ENCODE measurements at places on chromosomes 2 and 18.

DNA sequence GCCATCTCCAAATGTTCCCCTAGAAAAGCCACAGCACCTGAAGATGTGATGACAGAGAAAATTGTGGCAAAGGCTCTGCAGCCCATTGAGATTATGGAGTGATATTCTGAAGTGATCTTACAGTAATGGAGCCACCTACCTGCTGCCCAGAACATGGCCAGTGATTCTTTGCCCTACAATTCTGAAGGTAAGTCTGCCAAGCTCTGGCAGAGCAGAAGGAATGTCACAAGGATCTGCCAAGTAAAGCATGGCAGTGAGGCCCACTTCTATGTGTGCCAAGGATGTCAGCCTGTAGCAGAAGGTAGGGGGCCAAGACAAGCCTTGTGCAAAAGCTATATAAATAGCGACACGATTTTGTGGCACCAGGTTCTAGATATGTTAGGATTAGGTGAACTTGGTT lies 155.1 kb downstream of the RND3 start:
- no peak for DNase-seq

DNA sequence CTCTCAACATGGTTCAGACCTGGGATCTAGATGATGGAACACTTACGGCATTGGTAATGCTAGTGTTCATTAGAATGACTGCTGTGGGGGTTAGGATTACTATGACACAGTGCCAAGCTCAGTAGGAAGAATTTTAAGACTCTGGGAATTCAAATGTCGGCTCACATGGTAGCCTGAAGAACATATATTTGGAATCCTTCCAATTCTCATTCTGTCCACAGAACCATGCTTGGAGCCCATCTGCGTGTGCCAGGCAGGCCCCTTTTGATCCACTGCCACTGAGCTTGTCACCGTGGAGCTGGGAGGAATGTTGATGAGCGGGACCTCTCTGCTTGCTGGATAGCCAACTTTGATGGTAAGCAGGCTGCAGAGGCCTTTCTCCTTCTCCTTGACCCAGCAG lies 322.0 kb upstream of the SOX11 start:
- no peak for DNase-seq

GRCh38 chr2:20037660-20038059 lies 13.8 kb downstream of the LAPTM4A start:
- no peak for DNase-seq

GRCh38 chr2:237486334-237486818 lies 675 bp upstream of the MLPH start:
- DNase-seq = no peak

DNA sequence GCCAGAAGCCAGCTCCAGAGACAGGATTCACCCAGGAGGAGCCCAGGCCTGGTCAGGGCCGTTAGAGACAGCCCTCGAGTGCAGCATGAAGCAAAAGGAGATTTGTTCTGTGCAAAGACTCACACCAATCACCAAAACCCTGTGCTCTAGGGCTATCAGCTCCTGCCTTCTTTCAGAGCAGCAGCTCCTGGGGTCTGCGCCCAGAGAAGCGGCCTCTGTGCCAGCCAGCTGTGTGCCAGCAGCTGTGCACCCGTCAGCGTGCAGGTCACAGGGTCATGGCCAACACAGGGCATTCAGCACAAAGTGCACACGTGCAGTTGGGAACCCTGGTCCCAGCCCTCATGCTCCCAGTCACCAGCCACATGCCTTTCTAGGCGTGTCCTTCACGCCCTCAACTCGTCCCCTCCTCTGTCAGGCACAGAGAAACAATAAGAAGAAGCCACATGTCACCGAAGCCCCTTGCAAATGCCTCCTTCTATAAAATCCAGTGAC lies 49.3 kb downstream of the ZNF516 start:
- no peak for DNase-seq

All from HuH-7 (cell line).